ENCODE measurements at places on chromosomes 2 and 18. TPM values are rescaled to one million over a fixed set of nuclear protein-coding genes. Genes with fewer than 3 reads are reported as not detected.

DPYSL5 gene
- polyA plus RNA-seq: 225 TPM

CXCR4 gene
- polyA plus RNA-seq: 60.3 TPM

CCDC85A gene
- polyA plus RNA-seq: 26.4 TPM

ASIC4 gene
- 36.4 TPM for polyA plus RNA-seq

TCF7L1 gene
- polyA plus RNA-seq: 33.3 TPM

DPP4 gene
- 1.2 TPM for polyA plus RNA-seq

LINC00305 gene
- polyA plus RNA-seq: not detected

Measured in spinal cord (tissue), 10 donors.